ENCODE measurements at places on chromosomes 2 and 18.

GRCh38 chr2:46993501-46993900 is 77.9 kb upstream of the MCFD2 start:
- DNase-seq: no peak

DNA sequence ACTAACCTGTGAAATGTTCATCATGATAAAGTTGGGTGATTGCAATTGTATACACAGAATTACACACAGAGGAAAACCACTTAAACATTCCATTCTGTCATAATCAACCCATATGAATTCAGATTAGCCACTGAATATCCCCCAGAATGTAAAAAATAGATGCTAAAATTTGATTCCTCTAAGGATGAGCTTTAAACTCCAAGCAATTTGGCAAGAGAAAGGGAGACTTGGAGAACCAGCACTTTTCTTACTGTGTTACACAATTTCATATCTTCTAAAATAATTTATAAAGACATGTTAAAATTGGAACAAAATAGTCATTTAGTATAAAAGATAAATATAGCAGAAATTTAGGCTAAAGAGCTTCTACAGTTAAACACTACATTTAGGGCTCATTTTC is 146.3 kb upstream of the LMAN1 start:
- DNase-seq: no peak

DNA sequence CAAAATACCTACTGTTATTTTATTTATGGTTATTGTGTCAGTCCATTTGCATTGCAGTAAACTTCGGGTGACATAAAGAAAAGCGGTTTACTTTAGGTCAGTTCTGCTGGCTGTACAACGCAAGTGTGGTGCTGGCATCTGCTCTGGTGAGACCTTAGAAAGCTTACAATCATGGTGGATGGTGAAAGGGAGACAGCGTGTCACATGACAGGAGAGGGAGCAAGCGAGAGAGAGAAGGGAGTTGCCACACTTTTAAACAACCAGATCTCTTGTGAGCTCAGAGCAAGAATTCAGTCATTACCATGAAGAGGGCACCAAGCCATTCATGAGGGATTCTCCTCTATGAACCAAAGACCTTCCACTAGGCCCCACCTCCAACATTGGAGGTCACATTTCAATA is 2.0 kb upstream of the FAM171B start:
- DNase-seq: no peak

DNA sequence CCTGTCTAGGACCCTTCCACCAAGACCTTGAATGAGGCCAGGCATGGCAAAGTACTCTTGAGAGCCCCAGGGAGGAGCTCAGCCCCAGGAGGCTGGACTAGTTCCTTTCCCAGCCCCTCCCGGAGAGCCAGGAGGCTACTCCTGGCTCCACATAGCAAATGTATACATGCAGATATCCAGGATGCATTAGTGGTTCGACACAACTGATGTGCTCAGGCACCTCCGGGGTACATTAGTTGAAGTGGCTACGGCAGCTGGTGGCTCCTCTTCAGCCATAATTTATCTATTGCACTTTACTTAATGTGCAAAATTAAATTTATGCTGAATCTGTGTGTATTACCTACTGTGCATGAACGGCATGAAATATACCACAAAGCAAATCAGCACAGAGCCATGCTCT is 182.8 kb upstream of the MEIS1 start:
- DNase-seq: no peak

DNA sequence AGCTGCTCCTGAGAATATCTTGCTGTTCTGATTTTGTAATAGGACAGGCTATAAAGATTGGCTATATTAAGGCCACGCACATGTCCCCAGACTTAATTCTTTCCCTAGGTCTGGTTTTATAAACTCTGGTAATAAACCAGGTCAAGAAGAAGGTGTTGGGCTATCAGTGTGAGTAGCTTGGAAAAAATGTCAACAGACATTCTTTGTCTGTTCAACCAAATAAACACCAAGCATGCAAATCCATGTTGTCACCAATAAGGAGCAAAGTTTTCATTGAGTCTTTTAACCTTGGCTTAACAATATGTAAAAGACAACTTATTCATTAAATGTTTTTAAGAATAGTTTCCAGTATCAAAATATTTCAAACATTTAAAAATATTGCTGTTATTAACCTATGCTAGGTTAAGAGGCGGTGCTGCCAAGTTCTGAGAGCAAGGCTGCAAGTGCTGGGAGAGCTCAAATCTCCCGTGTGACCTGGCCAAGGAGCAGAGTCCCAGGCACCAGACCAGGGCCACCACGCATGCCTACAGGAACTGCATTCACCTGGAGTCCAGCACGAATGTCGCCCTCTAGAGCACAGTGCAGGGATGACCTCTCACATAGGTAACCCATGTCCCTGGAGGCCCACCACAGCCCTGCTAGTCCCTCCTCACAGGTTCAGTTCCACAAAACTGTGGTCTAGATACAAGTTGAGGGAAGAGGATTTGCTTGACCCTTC is 120.5 kb upstream of the POU3F3 start:
- no peak for DNase-seq

GRCh38 chr2:69074918-69075317 is 61.9 kb downstream of the ANTXR1 start:
- DNase-seq: no peak

DNA sequence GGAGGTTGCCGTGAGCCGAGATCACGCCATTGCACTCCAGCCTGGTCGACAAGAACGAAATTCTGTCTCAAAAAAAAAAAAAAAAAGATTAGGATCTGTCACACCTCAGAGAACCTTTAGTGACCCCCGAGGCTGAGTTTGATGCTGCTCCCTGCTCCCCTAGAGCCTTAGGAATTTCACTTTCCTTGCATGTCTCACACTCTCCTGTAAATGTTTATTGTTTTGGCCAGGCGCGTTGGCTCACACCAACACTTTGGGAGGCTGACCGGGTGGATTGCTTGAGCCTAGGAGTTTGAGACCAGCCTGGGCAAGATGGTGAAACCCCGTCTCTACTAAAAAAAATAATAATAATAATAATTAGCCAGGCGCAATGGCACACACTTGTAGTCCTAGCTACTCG is 31.5 kb downstream of the SRSF7 start:
- DNase-seq: no peak

- DNase-seq: peak; percentile 12
These were observed 53.0 kb downstream of the EPHA4 start for GRCh38 chr2:221518935-221519625.
